Right kidney (tissue), 9 donors: ENCODE measurements at places on chromosomes 16 and 17.

- DNase-seq = no peak
Observed at GRCh38 chr16:17321824-17322223, 148.9 kb downstream of the XYLT1 start.

DNA sequence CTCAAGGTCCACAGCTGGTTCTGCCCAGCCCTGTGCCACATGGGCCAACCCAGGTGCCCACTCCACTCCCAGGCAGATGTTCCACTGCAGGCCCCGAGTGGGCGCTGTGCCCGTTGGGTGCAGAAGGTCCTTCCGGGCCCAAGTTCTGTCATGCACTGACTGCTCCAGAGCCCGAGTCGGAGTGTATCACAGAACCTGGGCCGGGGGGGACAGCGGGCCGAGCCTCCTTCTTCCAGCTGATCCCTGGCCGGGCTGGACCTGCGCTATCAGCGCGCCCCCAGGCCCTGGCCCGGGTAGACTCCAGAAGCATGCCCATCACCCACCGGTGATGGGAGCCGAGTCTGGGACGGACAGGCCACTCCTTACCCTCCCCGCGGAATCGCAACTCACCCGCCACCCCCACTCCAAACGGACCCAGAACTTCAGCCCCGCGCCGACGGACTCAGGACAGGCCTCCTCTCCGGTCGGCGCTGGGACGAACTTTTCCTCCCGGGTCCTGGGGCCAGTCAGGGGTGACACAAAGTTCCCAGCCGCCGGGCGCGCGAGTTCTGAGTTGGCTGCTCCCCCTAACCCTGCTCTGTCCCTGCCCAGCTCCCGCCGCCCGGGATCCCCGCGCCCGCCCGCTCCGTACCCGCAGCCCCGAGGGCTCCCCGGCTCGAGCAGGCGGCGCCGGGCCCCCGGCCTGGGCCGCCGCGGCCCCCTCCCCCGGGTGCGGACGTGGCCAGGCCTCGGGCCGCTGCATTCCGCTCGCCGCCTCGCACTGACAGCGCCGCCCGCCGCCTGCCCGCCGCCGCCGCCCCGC, at the start of gene COPZ2:
TSS of gene COPZ2 (minus strand) at position 762 of the 802 bp plus-strand sequence. CDS start at position 742, 20 bp downstream.
- peak; percentile 74 for DNase-seq

DNA sequence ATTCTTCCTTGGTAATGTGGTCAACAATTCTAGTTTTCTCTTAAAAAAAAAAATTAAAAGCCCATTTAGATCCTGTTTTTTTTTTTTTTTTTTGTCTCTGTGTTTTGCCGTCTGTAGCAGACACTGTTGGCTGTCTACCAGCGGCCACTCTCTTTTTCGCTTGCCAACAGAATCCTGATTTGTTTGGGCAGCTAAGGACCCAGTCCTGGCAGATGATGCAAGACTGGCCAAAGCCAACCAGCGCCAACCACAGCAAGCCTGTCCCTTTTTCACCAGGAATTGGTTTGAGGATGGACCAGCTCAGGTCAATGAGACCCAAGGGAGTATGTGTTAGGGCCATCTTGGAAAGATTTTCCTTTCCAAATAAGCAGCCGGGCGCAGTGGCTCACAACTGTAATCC, 28.2 kb downstream of the ST3GAL2 start:
- no peak for DNase-seq

DNA sequence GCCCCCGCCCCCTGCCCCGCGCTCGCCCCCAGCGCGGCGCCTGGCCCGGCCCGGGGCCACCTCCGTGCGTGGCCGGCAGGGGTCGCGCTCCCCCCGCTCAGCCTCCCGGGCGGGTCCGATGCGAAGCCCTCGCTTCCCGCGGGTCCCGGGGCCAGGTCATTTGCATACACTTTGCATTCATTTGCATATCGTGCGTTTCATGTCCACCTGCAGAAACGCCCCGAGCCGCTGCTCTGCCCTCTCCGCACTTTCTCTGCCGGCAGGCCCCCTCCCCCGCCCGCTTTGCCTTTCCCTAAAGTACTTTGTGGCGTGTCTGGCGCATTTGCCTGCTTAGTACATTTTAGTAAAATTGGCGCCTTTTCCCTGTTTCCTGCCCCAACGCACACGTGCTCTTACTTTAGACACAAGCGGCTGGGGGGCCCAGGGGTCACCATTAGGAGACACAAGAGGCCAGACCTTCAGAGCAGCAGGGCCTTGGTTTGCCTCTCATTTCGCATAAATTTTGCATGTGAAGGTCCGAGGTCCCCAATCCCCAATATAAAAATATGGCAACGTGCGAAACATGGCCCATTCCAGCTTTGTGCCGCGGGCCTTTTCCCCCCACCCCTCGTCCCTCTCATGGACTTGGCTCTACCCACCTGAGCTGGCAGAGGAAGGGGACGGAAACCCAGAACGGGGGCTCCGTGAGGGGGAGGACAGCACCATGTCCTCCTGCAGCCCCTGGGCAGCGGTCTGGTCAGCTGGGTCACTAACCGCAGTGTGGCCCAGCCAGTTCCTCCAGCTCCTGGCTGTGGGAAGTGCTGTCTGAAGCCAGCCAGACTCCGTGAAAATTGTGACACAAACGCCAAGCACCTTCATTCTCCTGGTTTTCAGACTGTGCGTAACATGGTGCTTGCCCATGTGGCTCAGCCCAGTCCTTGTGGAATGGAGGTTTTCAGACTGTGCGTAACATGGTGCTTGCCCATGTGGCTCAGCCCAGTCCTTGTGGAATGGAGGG, 34.8 kb downstream of the CBFA2T3 start:
- peak; percentile 62 for DNase-seq

- DNase-seq = no peak
Observed at GRCh38 chr16:52621651-52622050, 74.7 kb upstream of the TOX3 start.

DNA sequence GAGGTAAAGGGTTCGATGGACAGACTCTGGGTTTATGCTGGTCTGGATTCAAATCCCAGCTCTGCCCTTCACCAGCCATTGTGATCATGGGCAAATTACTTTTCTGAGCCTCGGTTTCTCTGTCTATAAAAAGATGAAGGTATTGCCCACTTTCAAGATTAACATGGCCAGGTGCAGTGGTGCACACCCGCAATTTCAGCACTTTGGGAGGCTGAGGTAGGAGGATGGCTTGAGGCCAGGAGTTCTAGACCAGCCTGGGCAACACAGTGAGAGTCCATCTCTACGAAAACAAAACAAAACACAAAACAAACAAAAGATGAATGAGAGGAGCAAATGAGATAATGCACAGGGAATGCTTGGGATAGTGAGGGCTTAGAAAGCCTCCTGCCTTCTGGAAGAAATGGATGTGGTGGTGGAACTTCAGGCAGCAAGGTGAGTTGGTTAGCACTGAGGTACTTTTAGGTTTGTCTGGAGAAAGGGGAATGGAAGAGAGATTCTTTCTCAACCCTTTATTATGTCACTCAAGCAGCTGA, 8.5 kb downstream of the ADGRG3 start:
- DNase-seq = no peak

- no peak for DNase-seq
Observed at GRCh38 chr17:80876950-80877728, 114.5 kb upstream of the CHMP6 start.

DNA sequence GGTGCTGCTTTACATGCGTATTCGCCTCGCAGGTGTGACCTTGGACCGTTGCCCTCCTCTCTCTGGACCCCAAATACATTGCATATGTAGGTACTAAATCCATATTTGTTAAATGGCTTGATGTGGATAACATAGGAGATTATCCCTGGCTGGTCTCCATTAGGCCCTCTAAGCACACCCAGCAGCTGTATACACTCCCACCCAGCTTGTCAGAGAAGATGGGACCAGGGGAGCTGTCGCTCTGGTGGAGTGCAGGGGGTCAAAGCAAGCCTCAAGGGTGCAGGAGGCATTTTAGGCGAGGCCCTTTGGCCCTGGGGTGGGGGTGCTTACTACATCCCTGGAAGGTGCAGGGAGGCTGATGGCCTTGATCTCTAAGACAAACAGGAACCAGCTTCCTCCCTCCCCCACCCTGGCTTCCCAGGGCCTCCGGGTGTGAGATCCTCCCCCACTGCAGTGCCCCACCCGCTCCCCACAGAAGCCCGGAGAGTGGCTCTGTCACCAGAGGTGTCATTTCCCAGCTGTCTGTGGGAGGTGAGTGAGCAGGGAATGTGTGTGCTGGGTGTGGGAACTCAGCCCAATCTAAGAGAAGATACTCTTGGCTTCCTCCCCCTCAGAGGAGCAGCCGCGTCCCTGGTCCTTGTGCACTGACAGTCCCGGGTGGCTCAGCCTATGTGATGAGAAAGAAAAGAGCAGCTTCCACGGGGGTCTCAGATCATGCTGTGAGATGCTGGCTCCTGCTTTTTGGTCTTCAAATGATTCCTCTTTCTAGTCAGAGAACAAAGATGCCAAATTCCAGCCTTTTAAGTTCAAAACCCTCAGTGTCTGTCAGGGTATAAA, 1.4 kb upstream of the VAMP2 start:
- peak; percentile 77 for DNase-seq

GRCh38 chr17:73174126-73174525, 9.3 kb downstream of the SSTR2 start:
- DNase-seq = no peak

GRCh38 chr16:88767546-88768070, 17.4 kb downstream of the PIEZO1 start:
- DNase-seq = no peak

- DNase-seq = no peak
Observed at GRCh38 chr17:76536511-76537287, 810 bp downstream of the CYGB start.

DNA sequence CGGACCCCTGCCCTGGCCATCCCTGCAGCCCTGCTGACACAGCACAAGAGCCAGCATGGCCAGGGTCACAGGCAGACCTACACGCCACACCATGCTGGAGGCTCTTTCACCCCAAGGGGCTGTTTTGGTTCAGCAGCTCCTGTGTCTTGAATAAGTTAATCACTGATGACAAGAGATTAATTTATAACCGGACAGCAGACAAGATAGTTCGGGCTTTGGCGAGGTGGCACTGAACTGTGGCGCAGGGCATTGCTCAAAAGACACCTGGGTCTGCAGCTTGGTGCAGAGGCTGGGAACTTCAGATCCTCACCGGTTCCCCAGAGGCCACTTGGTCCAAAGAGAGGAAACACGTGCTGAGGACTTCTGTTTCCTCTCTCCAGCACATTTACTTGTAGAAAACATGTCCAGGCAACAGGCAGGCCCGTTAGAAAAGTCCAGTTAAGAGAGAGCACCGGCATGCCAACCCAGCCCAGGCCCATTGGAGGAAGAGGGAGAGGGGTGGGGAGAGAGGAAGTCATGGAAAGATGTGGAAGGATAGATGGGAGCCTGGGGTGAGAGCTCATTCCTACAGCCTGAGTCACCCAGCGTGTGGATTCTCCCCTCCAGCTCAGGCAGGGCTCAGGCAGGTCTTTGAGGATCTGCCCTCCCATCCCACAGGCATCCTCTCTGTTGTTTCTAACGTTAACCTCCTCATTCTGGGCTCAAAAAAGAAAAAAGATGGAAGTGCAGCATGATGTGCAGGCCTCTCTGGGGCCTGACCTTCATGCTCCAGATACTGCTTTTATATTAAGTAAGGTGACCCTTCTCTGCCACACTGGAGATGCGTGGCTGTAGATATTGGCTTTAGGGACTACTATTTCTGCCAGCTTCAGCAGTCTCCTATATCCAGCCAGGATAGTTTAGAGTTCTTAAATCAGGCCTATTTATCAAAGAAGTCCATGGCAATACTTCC, 80.0 kb upstream of the HNF1B start:
- no peak for DNase-seq

GRCh38 chr16:84464116-84464515, 40.3 kb downstream of the MEAK7 start:
- DNase-seq = no peak

DNA sequence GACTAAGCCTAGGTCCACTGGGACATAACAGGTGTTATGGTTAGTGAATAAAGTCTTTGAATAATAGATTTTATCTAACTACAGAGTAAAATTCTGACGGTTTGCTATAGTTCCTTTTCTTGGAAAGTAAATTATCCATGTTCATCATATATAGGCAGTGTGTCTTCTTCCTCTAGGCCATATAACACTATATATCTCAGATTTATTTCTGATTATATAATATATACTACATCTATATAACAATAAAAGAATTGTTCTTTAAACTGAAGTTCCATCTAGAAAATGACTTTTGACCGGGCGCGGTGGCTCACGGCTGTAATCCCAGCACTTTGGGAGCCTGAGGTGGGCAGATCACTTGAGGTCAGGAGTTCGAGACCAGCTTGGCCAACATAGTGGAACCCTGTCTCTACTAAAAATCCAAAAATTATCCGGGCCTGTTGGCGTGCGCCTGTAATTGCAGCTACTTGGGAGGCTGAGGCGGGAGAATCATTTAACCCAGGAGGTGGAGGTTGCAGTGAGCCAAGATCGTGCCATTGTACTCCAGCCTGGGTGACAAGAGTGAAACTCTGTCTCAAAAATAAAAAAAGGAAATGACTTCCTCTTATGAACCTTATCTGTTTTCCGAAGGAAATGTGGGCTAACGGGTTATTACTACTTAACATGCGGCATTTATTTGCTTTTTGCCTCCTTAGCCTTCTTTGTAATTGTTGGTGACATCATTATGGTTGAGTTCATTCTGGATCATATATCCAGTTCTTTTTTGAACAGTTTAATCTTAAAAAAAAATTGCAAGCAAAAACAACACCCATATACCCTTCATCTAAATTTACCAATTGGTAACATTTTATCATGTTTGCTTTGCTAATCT, 29.2 kb downstream of the NOL11 start:
- DNase-seq = no peak

DNA sequence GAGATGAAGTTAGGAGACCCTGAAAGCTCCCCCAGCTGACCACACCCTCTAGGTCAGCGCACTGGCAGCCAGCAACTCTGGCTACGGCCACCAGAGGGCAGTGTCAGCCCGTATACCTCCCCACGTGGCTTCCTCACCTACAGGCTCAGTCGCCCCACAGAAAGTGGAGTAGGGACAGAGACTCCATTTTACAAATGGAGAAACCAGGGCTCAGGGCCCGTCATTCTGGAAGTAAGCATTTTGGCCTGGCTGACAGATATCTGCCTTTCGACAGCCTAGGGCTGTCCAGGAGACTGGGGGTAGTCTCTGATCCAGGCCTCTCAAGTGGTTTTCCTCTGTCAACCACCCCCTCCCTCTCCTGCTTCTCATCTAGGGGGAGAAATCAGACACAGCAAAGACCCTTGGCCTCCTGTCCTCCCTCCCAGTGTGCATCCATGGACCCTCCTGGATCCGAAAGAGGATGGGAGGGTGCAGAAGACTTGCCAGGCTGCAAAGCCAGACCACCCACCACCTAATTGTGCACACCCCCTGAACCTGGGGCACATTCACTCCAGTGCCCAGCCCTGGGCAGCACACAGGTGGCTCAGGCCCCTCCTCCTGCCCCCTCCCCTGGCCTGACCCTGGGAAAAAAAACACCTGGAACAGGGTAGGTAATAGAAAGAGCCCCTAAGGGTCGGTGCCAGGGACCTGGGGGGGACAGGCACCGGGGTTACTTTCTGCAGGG, 3.8 kb upstream of the HAP1 start:
- DNase-seq = peak; percentile 84

DNA sequence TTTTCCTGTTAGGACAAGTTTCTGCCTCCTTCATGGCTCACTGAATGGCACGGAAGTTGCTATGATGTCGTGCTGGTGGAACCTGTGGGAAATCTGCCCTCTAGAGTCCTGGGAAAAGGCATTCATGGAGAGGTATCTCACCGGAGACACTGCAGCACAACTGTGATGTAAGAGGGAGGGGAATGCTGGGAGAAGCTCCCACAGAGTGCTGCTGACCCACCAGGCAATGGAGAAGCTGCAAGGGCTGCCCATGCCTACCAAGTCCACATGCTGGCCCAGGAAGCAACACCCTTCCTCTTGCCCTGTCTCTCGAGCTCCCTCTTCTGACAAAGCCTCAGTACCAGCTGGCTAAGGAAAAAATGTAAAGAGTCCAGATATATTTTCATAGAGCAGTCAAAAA, 45.2 kb upstream of the SLC5A11 start:
- DNase-seq = no peak

- DNase-seq = peak; percentile 68
Observed at GRCh38 chr17:43393944-43394482, 4.8 kb upstream of the ARL4D start.

GRCh38 chr17:4594931-4595684, 10.8 kb downstream of the SMTNL2 start:
- DNase-seq = no peak
